ENCODE measurements at places on chromosomes 7 and 10.
A peak's percentile ranks its signal among the peaks of the same experiment; 100 is the strongest.

- peaks cover 17% of the 10 kb centered on the region for H3K36me3 ChIP-seq
- H3K27me3 ChIP-seq, result no peaks in the 10 kb centered on the region
- H3K27ac ChIP-seq, result no peak overlapping the region
- no peaks in the 10 kb centered on the region for H3K4me1 ChIP-seq
Measured at GRCh38 chr7:157194948-157195347, 56.2 kb downstream of the UBE3C start.

GRCh38 chr10:12121673-12122072, 7.8 kb upstream of the SEC61A2 start:
- no peak overlapping the region for H3K27ac ChIP-seq
- no peaks in the 10 kb centered on the region for H3K4me1 ChIP-seq
- no peaks in the 10 kb centered on the region for H3K27me3 ChIP-seq
- peaks cover 55% of the 10 kb centered on the region for H3K36me3 ChIP-seq

DNA sequence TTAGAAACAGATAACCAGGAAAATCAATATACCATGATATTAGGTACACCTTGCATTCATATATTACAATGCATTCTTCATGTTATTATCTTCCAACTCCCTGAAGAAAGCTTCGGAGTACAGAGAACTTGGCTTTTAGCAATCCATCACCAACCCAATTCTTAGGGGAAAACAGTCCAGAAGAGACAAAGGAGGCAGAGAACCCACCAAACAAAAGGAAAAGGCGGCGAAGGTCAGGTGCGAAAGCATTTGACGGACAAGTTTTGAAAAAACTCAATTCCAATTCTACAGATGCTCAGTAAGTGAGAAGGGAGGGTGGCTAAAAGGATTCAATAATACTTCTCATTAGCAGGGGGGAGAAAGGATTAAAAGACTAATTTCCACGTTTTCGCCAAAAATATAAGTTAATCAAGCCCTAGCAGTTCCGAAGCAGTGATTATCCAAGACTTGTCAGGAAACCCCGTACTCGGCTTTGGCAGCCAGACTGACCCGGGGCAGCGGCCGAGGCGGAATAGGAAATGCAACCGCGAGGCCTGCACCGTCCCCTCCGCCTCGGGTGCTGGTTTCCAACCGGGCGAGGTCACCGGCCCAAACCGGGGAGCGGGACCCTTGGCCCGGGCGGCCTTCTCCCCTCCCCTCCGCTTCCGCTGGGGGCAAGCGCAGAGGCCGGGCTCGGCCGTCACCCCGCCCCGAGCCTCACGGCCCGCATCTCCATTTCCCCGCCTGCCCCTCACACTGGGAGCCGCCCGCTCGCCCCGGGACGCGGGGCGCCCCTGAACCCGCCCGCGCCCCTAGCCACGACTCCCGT, 747 bp downstream of the GDI2 start:
- peak; percentile 2 for DNase-seq
- H3K27me3 ChIP-seq, result no peaks in the 10 kb centered on the region
- peaks cover 4% of the 10 kb centered on the region for H3K36me3 ChIP-seq
- H3K4me1 ChIP-seq, result no peaks in the 10 kb centered on the region

GRCh38 chr7:122301858-122302760, 2.4 kb downstream of the FEZF1 start:
- H3K4me3 ChIP-seq, result no peak overlapping the region
- DNase-seq, result no peak
- H3K36me3 ChIP-seq, result no peaks in the 10 kb centered on the region
- H3K27ac ChIP-seq, result no peak overlapping the region

- no peak overlapping the region for H3K4me3 ChIP-seq
- no peak for DNase-seq
- H3K27me3 ChIP-seq, result no peaks in the 10 kb centered on the region
- no peak overlapping the region for H3K27ac ChIP-seq
Measured at GRCh38 chr7:80623503-80624252, 14.8 kb upstream of the CD36 start.

DNA sequence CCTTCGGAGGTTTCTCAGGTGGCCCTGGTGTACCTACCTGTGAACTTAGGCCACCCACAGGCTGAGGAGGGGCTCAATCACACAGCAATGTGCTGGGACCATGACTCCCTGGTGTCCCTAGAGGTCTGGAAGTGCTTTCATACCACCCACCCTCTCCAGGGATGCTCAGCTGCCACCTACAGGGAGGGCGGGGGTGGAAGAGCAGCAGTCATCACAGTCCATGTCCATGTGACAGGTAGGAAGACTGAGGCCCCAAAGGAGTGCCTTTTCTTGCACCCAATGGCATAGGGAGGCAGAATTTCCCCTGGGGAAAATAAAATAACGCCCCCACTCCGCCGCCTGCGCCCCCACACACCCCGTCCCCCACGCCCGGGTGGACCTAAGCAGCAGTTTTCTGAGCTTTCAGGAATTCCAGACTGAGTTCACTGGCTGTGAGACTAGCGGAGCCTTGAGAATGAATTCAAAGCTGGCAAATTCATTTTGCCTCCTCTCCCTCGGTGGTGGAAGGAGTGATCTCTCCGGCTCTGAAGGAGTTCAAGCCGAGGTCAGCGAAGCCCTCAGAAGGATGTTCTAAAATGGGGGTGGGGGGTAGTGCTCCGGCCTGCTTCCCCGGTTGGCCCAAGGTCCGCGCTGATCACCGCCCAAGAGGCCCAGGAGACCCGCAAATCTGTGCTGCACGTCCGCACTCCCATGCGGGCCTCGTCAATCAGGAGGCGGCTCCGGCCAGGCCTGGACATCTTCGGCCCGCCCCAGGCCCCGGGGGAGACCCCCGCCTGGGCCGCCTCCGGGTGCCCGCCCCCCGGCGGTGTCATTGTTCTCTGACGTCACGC, 2.1 kb upstream of the ZMIZ1 start:
- no peaks in the 10 kb centered on the region for H3K36me3 ChIP-seq
- peaks cover 53% of the 10 kb centered on the region for H3K4me1 ChIP-seq
- peak overlapping the region; percentile 75 for H3K27ac ChIP-seq
